Stimulated activated CD4-positive, alpha-beta T cell treated with anti-CD3 and anti-CD28 coated beads, Interleukin-4, amount 100 ng/mL, for 1 hour (primary cell): ENCODE measurements at places on chromosomes 3 and 15.

GRCh38 chr15:66770518-66771350, 68.7 kb downstream of the SMAD6 start:
- no peak for DNase-seq

DNA sequence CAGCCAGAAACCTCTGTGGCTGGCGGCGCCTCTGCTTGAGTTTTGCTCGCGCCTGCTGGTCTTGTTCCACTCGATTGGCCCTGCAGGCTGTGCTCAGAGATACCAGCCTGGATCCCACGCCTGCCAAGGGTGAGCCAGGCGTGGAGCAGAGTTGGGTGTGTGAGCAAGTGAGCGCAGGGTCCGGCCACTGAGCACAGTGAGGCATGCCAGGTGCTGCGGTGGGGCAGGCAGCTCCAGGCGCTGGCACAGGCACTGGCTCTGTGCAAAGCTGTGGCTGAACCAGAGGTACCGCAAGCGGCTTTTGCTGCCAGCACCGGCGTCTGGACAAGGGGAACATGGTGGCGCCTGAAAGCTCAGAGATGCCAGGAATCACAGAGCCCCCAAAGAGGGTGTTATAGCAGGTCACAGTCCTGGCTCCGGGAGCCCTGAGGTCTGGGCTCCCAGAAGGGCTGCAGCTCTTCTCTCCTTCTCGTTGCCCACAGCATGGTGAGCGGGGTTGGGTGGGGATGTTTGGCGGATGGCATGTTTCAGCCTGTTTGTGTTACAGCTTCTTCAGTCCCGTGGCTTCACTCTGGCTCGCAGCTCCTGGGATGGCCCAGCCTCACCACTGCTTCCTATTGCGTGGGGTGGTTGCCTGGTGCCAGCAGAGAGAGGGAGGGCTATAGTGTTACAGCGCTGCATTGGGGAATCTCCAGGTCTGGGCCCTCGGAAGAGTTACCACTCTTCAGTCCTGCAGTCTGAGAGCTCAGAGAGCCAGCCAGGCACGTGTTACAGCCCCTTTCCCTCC, 73.9 kb downstream of the NR1D2 start:
- no peak for DNase-seq

GRCh38 chr3:107981471-107982111, 109.2 kb downstream of the CD47 start:
- no peak for DNase-seq

DNA sequence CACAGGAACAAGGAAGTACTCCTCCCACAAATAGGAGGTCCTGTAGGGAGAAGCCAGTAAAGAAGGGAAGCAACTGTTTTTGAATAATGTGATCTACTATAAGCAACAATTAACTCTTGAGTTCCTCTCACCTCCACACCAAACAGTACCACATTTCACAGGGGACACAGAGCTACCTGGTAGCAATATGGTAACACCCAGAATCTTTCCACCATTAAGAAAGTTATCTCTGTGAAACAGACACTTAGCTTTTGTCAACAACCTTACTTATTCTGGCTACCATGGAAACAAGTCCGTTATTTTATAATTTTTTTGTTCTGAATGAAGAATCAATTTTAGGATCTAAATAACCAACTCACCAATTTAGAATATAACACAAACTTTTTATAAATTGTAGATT, 49.5 kb downstream of the TBL1XR1 start:
- DNase-seq, result no peak

GRCh38 chr3:155416500-155417118, 123.1 kb upstream of the STRIT1 start:
- no peak for DNase-seq

DNA sequence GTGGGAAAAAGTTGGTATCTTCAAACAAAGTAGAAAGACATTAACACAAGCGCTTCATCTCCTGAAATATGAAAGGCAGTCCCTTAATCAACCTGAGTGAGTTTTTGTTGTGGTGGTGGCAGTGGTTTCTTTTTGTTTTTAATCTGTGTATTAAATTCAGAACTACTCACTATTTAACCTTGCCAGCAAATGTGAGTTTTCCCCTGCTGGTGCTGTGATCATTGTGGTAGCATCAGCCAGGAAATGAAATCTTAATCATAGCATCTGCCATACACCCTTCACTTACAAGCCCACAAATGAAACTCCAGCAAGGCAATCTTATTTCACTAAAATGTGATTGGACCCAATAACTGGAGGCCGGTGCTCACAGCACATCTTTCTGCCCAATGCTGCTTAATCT, 229.7 kb downstream of the SHOX2 start:
- no peak for DNase-seq

DNA sequence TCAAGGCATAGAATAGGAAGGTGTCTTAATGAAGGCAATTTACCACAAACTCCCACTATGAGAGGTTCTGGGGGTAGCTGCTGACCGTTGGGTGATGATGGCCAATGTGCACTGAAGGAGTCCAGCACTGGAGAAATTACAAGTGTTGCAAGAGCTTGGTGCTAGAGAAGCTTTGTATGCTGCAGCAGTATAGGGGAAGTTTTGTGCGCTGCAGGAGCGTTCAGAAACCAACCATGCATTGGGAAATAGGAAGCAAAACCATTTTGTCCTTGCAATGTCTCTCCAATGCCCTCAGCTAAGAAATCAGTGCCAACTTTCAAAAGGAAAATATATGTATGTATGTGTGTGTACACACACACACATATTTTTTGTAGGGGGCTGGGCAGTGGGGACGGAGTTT, 441.6 kb upstream of the NAALADL2 start:
- no peak for DNase-seq

- no peak for DNase-seq
Measured at GRCh38 chr3:10368512-10368911, 47.6 kb upstream of the SEC13 start.
